CD8-positive, alpha-beta memory T cell (primary cell): ENCODE measurements at places on chromosomes 7 and 10.

DNA sequence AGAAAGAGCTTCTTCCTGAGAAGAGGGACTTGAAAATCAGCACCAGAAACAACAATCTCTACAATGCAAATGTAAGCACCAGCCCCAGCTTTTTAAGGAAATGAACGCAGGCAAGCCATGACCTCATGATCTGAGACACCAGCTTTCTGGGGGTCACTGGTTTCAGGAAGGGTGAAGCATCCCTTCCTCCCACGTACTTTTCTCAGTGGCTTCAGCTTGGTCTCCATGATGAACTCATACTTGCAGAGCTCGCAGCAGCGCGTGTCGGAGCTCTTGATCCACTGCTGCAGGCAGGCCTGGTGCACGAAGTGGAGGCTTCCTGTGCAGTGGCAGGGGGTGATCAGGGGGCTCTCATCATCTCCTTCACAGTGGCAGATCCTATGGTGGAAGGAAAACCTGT, 87.0 kb downstream of the ALOX5 start:
- no peak for DNase-seq

DNA sequence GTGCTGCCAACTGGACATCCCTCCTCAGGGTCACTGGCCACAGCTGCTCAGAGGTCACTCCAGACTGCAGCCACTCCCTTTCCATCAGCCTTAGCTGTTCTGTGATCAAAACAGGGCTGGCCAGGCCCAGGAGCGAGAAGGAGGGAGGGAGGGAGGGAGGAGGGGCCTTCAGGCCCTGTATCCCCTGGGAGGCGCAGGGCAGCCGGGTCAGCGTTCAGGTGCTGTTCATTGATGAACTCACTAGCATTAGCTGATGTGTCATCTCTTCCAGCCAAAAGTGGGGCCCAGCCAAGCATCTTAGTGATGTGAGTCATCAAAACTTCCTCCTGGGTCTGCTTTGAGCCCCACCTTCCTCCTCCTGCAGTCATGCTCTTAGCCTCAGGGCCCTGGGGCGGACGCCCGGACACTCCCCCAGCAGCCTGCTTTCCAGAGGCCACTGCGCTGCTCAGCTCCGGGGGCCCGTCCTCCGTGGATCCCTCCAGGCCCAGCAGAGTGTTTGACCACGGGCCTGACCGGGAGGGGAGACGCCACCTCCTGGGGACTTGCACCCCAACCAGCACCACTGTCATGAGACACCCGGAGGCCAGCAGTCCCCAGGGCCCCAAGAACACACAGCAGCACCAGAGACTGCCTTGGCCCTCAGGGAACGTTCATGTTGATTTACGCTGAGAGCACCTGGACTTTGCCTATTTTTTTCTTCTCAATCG, 149.2 kb downstream of the PRKAG2 start:
- DNase-seq, result peak; percentile 71

DNA sequence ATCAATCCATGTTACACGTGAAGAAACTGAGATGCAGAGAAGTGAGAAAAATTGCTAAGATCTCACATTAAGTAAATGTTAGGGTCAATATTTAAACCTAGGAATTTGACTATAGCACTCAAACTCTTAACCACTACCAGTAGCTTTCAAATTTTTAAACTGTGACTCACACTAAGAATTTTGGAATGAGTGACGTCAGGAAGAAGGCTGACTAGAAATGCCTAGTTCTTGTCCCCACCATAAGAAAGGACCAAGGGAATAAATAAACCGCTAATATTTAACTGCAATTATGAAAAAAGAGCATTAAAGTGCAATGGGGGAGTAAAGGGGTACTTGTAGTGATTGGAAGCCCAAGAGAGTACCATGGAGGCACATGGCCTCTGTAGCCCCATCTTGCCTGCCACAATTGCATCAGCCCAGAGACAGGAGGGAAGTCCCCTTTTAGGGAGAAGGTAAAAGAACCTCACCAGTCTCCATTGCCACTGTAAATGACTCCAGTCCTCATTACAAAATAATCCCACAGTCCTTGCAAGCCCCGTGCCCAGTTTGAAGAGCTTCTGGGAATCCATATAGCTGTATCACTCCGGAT, 3.5 kb upstream of the AKR1B1 start:
- DNase-seq, result no peak

GRCh38 chr10:11329062-11329673, 282.3 kb downstream of the USP6NL start:
- no peak for DNase-seq

GRCh38 chr7:98276241-98276761, 5.2 kb upstream of the BRI3 start:
- no peak for DNase-seq

GRCh38 chr10:28774051-28774995, 97.0 kb downstream of the BAMBI start:
- DNase-seq, result no peak

GRCh38 chr10:33137356-33138005, 179.5 kb upstream of the ITGB1 start:
- no peak for DNase-seq

DNA sequence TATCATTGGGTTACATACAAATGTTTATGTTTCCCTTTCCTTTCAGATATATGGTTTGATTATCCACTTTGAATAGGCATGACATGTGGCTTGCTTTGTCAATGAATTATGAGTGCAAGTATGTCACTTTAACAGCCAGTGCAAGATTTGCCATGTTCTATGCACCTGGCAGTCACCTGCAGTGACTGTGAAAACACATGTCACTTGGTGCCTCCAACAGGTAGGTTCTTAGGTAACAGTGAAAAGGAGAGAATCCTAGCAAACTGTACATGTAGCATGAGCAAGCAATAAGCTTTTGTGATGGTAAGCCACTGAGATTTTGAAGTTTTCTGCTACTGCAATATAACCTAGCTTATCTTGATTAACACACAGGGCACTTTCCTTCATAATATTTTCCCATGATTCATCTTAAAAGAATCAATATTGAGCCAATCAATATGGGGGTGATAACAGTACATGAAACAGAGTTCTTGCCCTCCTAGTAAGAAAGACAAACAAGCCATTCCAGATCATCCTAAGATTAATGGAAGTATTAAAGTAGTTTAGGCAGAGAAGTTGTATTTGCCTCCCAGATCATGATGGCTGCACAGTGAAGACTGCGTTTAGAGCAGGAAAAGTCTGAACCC, 7.9 kb upstream of the RALA start:
- DNase-seq, result no peak

DNA sequence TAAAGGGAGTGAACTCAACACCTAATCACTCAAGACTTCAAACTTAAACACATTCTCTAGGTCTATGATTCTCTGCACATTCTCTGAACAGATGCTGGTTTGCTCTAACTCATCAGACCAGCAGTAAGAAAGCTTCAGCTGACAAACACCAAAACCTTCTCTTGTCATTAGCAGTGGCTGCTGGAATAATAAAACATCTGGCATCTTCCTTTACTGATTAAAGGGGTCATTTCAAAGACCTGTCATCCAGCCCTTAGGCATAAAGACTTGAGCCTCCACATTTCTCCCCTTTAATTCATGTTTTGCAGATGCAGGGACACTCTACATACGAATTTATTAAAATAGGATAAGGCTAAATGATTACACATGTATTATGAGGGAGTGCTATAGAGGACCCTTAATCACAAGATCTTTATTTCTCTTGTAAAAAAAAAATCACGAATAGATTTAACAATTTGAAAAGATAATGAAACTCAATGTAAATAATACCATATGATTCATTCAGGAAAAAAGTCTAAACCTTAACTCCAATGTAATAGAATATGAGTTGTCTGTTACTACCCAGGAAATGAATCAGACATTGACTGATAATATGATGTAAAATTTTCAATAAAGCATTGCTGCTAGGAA, 152.4 kb upstream of the GNAI1 start:
- no peak for DNase-seq

DNA sequence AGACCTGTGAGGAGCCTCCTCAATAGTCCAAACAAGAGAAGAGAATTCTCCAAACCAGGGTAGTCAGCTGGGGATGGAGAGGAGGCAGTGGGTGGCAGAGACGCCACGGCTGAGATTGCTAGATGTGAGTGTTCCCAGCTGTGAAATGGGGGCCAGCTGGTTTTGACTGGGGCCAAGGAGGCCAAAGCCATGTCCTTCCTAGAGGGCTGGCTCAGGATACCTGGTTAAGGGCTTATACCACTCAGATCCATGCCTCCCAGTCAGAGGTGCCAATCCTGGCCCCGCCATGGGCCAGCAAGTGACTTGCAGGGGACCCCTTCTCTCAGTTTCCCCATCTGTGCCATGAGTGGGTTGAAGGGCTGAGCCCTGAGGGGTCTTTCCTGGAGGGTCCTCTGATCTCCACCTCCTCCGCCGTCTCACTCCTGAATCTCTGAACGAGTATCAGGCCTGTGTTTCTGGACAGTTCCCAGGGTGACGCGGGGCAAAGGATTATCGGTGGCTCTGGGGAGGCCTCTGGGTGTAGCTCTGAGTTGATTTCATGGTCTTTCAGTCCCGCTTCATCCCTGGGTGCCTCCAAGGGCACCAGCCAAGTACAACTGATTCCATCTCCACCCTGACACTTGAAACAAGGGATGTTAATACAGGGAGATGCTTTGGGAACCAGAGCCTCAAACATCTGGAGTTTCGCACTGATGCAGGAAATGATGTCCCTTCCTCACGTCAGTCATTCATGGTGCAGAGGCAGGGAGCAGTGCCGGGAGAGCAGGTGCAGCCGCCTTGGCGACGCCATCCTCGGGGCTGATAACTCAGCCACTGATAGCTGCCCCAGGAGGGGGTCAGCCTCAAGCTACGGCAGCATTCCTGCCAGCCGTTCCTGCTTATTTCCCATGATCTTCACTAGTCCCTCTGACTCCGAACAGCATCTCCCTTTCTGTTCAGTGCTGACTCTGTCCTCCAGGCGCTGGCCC, 126.7 kb downstream of the RGS10 start:
- no peak for DNase-seq

DNA sequence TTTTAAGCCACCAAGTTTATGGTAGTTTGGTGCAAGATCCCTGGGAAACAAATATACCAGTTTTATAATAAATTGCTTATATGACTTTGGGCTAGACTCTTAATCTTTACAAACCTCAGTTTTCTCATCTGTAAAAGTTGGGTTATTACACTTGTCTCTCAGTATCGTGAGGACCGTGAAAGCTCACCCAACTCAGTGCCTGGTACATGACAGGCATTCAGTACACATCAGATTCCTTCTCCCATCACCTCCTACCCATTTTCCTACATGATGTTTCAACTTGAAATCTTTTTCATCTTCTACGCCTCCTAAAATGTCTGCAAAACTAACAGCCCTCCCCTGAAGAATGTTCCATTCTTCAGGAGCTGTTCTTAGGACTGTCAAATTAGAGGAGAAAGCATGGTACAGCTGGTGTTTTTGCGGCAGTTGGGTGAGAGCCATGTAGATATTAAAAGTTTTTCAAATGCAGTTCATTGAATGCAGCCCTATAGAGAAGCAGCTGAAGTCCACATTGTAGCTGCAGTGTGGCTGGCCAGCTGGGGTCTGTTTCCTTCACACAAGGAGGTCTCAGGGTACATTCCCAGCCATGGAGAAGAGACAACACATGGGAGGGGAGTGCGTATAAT, 812.8 kb downstream of the LRMDA start:
- no peak for DNase-seq

- no peak for DNase-seq
These were observed 51.4 kb upstream of the ANLN start for GRCh38 chr7:36338256-36338655.

- no peak for DNase-seq
These were observed 61.1 kb downstream of the FOXI2 start for GRCh38 chr10:127798111-127798510.

GRCh38 chr10:121131014-121131413, 279.9 kb downstream of the WDR11 start:
- DNase-seq, result no peak

- DNase-seq, result no peak
These were observed 119.7 kb downstream of the SND1 start for GRCh38 chr7:127771707-127772106.

DNA sequence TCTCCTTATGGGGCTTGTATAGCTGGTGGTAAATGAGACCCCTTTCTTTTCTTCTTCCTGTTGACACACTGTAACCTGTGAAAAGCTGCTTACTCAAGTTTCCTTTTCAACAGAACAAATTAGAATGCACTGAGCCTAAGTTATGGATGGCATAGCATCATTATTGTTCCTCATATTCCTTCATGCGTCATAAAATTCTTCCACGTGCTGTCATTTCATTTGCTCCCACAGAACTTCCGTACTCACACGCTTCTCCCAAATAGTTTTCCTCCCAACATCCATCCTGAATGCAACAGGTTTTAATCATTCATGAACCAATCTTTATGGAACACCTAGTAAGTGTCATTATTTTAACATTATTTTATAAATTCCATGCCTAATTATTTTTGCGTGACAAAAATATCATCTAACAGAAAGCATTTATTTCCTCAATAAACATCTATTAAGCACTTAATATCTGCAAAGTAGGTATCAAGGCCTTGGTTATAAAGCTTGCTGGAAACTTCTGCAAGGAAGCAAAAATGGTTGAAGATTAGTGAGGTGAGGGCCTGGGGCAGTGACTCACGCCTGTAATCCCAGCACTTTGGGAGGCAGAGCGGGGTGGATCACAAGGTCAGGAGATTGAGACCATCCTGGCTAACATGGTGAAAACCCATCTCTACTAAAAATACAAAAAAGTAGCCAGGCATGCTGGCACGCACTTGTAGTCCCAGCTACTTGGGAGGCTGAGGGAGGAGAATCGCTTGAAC, 18.9 kb upstream of the SEPTIN7 start:
- no peak for DNase-seq

DNA sequence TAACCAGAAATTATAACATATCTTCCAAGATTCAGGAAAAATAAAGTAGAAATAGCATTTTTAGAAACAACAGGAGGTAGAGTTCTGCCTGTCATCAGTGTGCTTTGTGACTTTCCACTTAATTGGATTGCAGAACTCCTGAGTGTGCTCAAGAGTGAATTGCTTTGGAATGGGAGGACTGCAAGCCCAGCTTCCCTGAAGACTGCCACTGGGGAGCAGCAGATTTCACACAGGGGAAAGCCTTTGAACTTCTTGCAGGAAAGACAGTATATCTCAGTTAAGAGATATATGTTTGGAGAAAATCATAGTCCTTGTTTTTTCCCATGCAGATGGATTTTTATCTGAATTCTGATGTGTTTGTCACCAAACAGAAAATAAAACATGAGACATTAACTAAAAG, 124.5 kb downstream of the TMEM168 start:
- DNase-seq, result no peak

- DNase-seq, result no peak
These were observed 240.2 kb downstream of the MAD1L1 start for GRCh38 chr7:1992554-1992953.

- no peak for DNase-seq
These were observed 475.6 kb upstream of the KLF6 start for GRCh38 chr10:4260483-4261124.

- DNase-seq, result no peak
These were observed 22.9 kb upstream of the AOC1 start for GRCh38 chr7:150829426-150829825.

- DNase-seq, result no peak
These were observed 30.0 kb downstream of the DUSP5 start for GRCh38 chr10:110527731-110528171.

- no peak for DNase-seq
These were observed 177.3 kb downstream of the PHTF2 start for GRCh38 chr7:77975672-77976480.
